ENCODE measurements at places on chromosomes 1 and 21. TPM values are rescaled to one million over a fixed set of nuclear protein-coding genes. Genes with fewer than 3 reads are reported as not detected.

RGS1 gene
- not detected for total RNA-seq

PTGER3 gene
- 0.05 TPM for total RNA-seq

PDPN gene
- total RNA-seq, result not detected

FCRL5 gene
- total RNA-seq, result not detected

CACNA1E gene
- 0.02 TPM for total RNA-seq

ZSCAN20 gene
- 9.0 TPM for total RNA-seq

SPRR2B gene
- total RNA-seq, result not detected

ASCL5 gene
- total RNA-seq, result 0.15 TPM

ITGB2 gene
- total RNA-seq, result 1.5 TPM

TEDDM1 gene
- total RNA-seq, result not detected

DPH2 gene
- total RNA-seq, result 53.2 TPM

WNT3A gene
- 3.7 TPM for total RNA-seq

IFI44 gene
- total RNA-seq, result 0.66 TPM

GPR153 gene
- 6.1 TPM for total RNA-seq

GBP4 gene
- total RNA-seq, result 0.05 TPM

CASQ2 gene
- total RNA-seq, result not detected

DNAJC28 gene
- 0.81 TPM for total RNA-seq

NPPA gene
- total RNA-seq, result not detected

SLC37A1 gene
- 15.0 TPM for total RNA-seq

ACTA1 gene
- total RNA-seq, result not detected

CELA3A gene
- 9.0 TPM for total RNA-seq

MSH4 gene
- 1.7 TPM for total RNA-seq

ATF3 gene
- 43.2 TPM for total RNA-seq

CELA2A gene
- total RNA-seq, result 1.6 TPM

PLA2G2F gene
- total RNA-seq, result 0.12 TPM

SLC35D1 gene
- total RNA-seq, result 6.1 TPM

Measured in HCT116 (cell line).